Activated T-cell treated with anti-CD3 and anti-CD28 coated beads, Interleukin-2, amount 50 U/mL, for 24 hours (primary cell): ENCODE measurements at places on chromosomes 2 and 18.

GRCh38 chr18:48551100-48551499 lies 12.3 kb downstream of the CTIF start:
- H3K4me3 ChIP-seq: no peak overlapping the region
- no peaks in the 10 kb centered on the region for H3K27me3 ChIP-seq
- no peaks in the 10 kb centered on the region for H3K4me1 ChIP-seq
- no peak overlapping the region for H3K27ac ChIP-seq

DNA sequence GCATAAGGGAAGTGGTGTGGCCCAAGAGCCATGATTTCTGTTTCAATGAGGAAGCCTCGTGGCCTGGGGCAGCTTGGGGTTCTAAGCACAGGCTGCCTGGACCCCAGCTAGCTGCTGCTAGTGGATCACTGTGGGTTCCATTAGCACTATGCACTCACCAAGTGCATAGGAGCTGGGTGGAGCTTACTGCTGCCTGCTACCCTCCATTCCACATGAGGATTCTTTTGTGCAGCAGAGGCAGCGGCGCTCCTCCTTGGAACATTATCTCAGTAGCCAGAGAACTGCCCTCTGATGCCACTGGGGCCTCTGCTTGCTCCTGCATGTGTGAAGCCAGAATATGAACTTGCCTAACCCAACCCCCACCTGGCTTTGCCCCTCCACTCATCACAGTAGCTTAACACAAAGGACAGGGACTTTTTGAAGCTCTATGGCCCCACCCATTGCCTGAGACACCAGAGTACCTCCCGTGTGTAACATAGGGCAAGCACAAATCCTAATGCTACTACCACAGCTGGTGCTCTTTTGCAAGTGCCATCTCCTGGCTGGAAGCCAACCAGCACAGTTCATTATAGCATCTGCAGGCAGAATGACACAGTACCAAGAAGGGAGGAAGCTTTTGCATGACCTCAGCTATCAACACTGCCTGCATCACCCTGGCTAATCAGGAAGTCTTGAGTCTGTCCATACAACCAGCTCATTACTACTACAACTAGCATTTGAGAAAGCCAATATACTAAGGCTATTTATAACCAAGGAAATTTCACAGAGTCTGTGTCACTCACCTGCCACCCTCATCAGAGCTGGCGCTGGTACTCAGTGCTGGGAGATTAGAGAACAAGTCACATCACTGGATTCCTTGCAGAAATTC lies 297.0 kb upstream of the GULP1 start:
- DNase-seq: no peak
- H3K27ac ChIP-seq: no peak overlapping the region
- no peaks in the 10 kb centered on the region for H3K36me3 ChIP-seq
- H3K4me3 ChIP-seq: no peak overlapping the region

DNA sequence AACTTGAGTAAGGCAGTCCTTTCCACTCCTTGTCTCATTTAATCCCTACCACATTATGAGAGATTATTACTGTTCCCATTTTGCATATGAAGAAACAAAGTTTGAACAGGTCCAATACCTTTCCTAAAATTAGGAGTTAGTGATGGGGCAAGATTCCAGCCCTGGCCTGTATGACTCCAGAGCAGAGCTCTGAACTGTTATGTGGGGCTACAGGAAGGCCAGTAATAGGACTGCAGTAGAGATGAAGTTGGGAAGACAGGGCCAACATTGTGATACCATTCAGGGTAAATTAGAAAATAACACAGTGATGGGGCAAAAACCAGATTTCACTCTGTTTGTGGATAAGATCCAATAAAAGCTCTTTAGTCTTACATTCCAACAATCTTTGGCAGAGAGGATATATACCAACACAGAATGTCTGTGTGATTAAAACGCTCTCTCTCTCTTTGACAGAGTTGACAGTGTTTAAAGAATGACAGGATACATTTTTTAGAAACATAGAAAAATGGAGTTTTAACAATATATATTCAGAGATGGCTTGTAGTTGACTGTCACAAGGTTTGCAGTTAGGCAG lies 22.7 kb downstream of the KATNAL2 start:
- H3K27ac ChIP-seq: no peak overlapping the region
- DNase-seq: no peak
- H3K4me3 ChIP-seq: no peak overlapping the region
- no peaks in the 10 kb centered on the region for H3K36me3 ChIP-seq
- H3K27me3 ChIP-seq: peaks cover 5% of the 10 kb centered on the region

DNA sequence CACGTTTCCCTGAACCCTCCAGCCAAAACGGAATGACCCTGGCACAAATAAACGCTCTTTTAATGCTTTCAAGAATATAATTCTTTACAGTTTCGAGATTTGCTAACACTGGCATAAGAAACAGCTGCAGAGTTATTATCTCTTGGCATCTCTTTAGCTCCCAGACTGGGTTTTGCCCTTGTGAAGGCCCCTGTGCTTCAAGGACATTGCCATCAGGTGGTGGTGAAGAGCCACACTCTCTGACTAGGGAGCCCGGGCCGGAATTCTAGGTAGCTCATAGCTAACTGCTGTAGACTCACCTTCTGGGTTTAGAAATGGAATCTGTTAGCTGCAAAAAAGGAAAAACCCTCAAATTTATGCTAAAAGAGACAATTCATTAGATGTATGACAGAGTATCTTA lies 13.3 kb upstream of the GALNT14 start:
- H3K36me3 ChIP-seq: no peaks in the 10 kb centered on the region
- no peak overlapping the region for H3K4me3 ChIP-seq
- H3K27me3 ChIP-seq: peaks cover 9% of the 10 kb centered on the region
- H3K27ac ChIP-seq: no peak overlapping the region
- no peaks in the 10 kb centered on the region for H3K4me1 ChIP-seq

DNA sequence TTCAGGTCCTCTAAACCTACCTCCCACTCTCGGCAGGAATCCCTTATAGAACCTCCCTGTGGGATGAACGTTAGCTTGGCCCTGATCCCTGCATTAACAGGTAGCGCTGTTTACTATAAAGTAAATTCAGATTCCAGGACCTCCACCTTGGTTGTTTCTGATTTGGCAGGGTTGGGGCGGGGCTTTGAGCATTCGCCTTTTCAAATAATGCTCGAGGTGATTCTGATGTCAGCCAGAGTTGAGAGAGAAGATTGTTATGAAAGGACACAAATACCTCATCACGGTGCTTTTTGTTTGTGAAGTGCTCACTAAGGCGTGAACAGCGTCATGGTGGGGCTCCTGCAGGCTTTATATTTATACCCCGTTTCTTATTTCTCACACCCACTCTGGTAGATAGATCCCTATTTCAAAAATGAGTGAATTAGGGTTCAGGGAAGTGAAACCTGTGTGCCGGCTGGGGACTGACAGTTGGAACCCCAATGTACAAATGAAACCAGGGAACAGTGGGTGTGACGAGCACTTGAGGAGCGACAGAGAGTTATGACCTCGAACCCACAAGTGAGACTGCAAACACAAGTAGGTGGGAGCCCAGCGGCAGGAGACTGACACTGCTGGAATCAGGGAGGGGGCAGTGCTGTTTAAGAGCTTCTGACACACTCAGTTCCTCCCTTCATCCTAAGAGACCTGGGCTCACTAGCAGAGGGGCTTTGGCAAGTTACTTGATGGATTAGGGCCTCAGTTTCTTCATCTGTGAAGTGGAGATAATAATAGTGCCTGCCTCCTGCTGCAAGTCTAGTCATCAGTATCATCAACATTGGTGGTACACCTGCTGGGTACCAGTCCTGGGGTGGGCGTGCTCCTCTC lies 14.2 kb upstream of the CXCR4 start:
- no peaks in the 10 kb centered on the region for H3K36me3 ChIP-seq
- peaks cover 8% of the 10 kb centered on the region for H3K27me3 ChIP-seq
- H3K4me3 ChIP-seq: peak overlapping the region; percentile 64
- H3K4me1 ChIP-seq: peaks cover 95% of the 10 kb centered on the region
